ENCODE measurements at places on chromosomes 6 and 20.

DNA sequence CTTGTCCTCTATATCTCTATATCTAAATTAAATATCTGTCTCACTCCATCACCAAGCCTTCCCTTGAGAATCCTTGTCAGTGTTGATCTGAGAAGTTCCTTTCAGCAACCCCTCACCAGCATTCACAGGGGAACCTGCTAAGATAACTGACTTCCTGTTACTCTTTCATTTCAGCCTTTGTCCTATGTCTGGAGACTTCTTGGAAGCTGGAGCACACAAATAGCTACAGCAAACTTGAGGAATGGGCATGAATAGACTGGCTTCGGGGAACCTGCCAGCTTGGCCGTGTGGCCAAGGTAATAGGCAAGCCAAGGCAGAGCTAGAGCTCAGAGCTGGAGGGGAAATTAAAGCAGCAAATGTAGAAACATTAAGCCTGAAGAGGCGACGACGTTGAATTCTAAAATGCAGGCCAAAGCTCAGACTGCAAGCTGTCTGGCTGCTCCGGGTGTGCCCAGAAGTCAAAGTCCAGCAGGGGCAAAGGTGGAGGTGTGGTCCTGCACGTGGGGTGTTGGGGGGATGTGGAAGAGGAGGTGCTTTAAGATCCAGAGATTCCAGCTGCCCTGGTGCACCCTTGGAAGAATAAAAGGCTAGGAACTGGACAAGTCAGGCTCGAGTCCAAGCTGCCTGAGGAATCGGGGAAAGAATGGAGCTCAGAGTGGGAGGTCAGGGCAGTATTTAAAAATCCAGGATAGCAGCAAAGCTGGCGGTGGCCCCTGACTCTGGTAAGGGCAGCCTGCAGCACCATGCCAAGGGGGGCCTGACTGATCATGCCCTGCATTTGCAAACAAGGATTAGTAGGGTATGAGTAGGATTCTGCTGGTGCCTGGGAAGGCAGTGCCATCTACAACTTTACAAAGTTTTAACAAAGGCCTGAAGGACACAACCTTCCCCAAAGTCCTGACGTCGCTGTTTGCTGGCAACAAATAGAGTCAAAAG lies 185.0 kb upstream of the SGK1 start:
- DNase-seq: no peak

DNA sequence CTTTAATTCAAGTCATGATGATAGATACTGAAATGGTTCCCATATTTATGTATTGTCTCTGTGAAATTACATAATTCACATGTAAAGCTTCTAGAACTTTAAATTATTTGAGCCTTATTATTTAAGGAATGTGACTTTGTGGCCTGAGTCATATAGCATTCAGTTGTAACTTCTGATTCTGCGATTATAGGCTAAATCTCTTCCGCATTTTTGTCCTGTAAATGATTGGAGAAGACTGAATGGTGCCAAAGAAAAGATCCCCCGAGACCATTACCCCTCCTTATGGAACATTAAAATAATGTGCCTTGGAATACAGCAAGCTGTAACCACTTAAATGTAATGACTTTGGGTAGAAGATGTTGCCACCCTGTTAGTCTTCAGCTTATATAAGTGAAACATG lies 63.3 kb upstream of the MAP7 start:
- no peak for DNase-seq

DNA sequence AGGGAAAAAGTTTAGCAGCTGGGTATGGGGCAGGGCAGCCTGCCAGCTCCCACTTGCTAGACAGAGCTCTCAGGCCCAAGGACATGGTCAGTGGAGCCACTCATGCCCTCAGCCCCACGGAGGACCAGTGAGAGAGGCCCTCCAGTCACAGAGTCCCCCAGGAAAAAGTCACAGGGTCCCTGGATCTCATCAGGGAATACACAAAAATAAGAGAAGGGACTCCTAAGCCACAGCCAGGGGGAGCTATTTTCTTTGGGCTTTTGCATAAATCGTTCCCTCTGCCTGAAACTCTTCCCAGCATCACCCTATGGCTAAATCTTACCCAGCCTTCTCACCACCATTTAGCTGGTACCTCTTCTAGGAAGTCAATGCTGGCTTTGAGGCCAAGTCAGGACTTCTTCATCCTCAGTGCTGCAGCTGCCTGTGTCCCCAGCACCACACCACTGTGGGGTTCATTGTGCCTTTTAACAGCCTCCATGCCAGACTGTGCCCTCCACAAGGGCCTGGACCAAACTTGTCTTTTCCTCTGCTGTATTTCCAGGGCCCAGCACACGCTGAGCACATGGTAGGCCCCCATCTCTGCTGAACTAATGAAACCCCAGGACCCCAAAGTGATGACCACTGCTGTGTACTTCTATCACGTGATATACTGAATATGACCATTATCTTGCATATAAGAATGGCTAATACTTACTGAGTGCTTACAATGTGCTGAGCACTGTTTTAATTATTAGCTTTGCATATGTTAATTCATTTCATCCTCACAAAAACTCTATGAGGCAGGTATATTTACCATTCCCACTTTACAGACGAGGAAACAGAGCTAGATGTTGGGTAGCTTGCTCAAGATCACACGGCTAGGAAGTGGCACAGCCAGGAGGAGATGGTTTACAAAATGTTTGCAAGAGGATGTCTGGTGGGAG lies 2.0 kb downstream of the ZNF335 start:
- peak; percentile 64 for DNase-seq

DNA sequence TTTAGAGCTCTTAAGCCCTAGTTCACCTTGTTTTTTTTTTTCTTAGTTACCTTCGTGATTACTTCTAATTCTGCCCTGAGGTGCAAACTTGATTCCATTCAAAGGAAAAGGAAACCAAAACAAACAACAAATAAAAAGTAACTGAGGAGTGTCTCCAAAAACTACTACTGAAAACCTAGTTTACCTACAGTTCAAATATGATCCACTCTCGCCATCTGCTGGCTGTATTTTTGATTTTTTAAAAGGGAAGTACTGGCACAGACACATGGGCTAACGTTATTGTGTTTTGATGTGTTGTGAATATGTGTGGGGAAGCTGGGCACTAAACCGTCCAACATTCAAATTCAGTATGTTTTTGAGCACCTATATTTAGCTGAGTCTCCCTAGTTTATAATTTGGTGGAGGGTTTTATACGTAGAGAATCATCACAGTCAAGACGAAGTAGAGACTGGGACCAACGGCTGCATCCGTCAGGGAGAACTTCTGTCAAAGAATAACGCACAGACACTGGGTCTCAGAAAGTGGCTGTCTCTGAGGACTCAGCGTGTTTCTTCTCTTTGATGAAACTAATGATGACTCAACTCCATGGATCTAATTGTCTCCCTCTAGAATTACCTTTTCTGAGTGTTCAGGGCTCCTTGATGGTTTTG lies 373.5 kb upstream of the BTBD3 start:
- DNase-seq: peak; percentile 56

DNA sequence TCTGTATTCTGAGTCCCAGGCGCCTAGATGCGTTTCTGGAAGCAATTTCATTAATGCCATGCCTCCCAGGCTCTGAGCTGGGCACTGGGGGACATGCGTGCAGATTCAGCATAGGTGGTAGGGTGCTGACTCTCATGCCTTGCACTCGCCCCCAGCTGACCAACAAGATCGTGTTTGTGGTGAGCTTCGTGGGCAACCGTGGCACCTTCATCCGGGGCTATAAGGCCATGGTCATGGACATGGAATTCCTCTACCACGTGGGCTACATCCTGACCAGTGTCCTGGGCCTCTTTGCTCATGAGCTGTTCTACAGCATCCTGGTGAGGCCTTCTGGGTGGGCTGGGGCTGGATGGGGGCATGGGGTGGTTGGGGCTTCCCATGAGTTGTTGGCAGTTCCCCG lies 21.6 kb downstream of the UQCC2 start:
- no peak for DNase-seq

GRCh38 chr6:35642471-35643161 lies 46.1 kb downstream of the FKBP5 start:
- DNase-seq: no peak
